ENCODE measurements at places on chromosomes 7 and 10. TPM values are rescaled to one million over a fixed set of nuclear protein-coding genes. Genes with fewer than 3 reads are reported as not detected.

Gene PRLHR
- not detected for total RNA-seq

Gene CPXM2
- 5.2 TPM for total RNA-seq

Gene TMEM184A
- 3.0 TPM for total RNA-seq

Gene EEF1AKMT2
- total RNA-seq, result 9.1 TPM

Gene GDF10
- not detected for total RNA-seq

Gene FAM131B
- total RNA-seq, result 0.25 TPM

Gene PRRT4
- total RNA-seq, result 2.0 TPM

Gene HSPA14
- 5.5 TPM for total RNA-seq

DNA sequence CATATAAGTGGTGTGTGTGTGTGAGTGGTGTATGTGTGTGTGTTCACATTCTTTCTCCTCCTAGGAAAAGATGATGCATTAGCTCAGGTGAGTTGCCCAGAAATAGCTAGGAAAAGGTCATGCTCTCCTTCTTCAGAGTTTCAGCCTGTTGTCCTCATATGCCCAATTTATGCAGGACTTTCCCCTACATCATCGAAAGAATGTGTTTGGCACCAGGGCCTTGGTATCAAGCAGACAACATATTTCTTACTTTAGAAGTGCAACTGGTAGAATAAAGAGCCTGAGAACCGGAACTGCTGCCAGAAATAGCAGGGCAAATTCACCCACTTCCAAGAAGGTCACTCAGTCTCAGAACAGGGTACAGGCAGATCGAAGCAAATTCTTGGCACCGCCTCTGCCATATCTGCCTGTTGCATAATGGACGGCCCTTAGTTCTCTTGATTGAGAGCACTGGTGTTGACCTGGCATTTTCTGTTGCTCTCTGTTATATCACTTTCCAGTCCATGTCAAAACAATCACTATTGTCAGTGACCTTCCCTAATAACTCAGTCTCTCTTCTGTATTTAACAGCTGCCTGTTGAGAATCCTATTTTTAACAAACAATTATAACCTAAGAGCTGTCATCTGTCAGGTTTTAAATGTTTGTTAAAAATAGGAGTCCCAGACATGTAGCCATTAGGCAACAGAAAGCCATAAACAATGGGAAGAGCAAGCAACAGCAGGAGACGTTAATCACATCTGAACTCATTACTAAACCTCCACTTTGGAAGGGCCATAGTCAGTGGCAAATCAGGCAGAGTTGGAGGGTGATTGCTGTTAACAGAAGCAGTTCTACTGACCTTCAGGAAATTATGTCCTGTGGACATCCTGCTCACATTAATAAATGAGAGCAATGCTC is 20.7 kb downstream of the ADRB1 start:
- DNase-seq, result no peak

GRCh38 chr10:10725196-10725595 is 292.5 kb upstream of the CELF2 start:
- DNase-seq, result no peak

DNA sequence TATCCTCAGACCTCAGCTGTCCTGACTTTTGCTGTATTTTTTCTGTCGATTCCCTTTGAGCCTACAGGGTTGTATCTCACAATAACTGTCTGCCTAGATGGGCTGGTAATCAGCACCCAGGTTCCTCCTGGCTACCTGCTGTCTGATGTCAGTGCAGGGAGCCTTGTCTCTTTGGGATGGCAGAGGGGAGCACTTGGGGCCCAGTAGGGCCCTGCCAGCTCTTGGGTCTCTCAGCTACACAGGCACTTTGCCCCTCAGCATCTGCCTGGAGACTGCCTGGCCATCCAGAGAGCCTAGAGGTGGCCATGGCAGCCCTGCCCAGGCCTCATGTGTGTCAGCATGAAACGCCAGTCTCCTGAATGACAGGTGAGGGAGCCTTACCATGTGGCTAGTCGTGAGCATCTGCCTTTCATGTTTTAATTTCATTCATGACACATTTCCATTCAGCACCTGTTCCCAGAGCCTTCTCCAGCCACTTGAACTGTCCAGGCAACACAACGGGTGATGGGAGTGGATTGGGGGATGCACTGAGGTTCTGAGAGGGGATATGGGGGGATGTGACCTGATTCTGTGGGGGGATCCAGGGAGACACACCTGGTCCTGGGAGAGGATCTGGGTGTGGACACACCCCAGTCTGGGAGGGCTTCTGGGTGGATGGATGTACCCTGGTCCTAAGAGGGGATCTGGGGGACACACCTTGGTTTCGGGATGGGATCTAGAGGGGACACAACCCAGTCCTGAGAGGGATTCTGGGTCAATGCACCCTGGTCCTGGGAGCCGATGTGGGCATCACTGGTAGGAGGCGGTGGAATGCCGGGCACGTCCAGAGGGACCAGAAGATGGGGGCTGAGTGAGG is 21.9 kb downstream of the ADCY1 start:
- DNase-seq, result no peak

- DNase-seq, result no peak
Measured at GRCh38 chr10:42969909-42970308, 107.0 kb upstream of the RET start.

DNA sequence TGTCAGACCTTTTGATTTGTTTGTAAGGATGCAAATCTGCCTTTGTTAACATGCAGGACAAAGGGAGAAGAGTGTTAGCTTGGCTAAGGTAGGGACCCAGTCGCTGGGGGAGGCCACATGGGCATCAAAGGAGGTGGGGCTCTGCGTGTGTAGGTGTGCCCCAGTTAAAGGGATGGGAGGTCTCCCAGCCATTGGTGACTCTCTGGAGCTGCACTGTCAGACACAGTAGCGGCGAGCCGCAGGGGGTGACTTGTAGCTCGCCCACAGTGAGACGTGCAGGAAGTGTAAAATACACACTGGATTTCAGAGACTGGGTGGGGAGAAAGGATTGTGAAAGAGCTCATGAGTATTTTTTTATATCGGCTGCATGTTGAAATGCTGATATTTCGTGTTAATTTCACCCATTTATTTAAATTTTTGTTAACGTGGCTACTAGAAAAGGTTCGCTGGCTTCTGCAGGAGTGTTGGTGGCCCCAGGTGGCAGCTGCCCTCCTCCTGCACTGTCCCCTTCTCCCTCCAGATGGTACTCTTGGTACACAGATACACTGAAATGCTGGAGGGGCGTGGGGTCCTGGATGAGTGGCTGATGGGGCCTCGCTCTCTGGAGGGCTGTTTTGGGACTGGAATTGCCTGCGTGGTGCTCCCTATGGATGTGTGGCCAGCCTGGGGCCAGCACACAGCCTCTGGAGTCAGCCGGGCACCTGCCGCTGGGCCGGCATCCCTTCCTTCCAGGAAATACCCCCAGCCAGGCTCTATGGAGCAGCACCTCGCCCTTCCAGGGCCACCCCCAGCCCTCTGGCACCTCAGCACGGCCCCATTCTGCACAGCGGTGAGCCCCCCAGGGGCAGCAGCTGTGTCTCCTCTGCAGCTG is 59.2 kb downstream of the LHPP start:
- no peak for DNase-seq

DNA sequence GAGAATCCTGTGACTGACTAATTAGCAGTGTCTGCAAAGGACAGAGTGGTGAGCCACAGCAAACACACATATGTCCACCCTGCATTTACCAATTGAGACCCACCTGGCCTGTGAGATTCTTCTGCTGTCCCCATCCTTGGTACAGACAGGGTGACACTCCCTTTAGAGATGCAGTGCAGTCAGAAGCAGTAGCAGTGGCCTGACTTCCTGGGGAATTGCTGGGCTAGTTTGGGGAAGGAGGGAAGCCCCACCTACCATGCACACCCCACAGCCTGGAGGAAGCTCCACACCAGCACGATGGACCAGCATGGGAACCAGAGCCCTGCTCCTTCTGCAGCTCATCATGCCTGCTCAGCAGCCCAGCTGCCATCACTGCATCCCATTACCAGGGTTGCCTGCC is 924.9 kb upstream of the ZNF722 start:
- no peak for DNase-seq

GRCh38 chr7:12927635-12928434 is 240.4 kb downstream of the ARL4A start:
- no peak for DNase-seq

- no peak for DNase-seq
Measured at GRCh38 chr10:44390585-44391072, 5.7 kb upstream of the CXCL12 start.

GRCh38 chr7:81333536-81333935 is 414.7 kb upstream of the SEMA3C start:
- no peak for DNase-seq

GRCh38 chr10:73232887-73233286 is 14.2 kb downstream of the DNAJC9 start:
- no peak for DNase-seq

- no peak for DNase-seq
Measured at GRCh38 chr7:70569335-70569819, 562.6 kb upstream of the GALNT17 start.

GRCh38 chr10:13143766-13144165 is 17.6 kb upstream of the MCM10 start:
- DNase-seq, result no peak

DNA sequence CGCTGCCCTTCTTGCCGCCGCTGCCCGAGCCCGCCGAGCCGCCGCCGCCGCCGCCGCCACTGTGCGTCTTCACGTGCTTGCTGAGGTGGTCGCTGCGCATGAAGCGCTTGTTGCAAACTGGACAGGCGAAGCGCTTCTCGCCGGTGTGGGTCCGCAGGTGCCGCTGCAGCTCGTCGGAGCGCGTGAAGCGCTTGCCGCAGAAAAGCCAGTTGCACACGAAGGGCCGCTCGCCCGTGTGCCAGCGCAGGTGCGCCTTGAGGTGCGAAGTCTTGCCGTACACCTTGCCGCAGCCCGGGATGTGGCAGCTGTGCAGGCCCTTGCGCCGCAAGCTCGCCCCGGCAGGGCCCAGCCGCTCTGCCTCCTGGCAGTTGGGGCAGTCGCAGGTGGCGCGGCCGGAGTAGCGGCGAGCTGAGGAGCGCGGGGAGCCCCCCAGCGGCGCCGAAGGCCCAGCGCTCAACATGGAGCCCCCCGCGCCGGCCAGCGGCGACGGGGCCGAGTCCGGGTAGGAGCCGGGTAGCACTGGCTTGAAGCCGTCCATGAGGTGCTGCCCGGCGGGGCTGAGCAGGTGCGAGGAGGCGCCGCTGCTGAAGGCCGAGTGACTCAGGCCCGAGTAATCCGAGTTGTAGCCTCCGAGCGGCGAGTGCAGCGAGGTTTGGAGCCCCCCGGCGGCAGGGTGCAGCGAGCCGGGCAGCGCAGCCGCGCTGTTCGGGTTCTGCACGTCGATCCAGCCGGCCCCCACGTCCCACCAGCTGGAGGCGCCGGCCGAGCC is 2.1 kb downstream of the SP8 start:
- DNase-seq, result no peak

DNA sequence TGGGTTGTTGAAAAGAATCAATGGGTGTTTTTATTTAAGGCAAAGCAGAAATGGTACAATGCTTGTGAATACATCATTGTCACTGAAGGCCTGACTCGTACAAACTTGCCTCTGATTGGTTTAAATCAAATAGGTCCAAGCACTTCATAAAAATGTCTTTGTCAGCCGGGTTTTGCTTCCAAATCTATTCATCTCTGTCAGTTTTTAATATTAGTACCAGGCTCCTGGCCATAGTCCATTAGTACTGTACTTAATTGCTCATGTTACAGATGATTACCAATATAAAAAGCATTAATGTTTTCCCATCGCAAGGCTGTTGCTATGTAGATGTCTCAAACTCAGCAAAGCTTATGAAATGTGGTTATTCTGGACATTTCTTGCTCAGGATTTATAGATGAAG is 171.9 kb downstream of the ARID5B start:
- DNase-seq, result no peak

DNA sequence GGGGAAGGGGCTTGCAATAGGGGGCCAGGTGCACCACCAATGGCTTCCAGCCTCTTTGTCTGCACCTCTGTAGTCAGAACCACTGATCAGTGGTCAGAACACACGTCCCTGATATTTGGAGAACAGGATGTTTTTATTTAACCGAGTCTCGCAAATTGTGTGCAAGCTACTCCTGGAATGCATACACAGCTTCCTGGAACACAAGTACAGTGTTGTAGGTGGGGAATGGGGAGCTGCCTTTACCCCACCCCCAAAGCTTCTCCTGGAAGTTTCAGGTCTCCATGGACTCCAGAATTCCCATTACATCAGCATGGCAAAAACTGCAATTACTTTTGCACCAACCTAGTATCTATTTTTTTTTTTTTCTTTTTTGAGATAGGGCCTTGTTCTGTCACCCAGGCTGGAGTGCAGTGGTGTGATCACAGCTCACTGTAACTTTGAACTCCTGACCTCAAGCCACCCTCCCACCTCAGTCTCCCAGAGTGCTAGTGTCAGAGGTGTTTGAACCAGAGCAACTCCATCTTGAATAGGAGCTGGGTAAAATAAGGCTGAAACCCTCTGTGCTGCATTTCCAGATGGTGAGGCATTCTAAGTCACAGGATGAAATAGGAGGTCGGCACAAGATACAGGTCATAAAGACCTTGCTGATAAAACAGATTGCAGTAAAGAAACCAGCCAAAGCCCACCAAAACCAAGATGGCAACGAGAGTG is 374.0 kb downstream of the CALN1 start:
- DNase-seq, result no peak

DNA sequence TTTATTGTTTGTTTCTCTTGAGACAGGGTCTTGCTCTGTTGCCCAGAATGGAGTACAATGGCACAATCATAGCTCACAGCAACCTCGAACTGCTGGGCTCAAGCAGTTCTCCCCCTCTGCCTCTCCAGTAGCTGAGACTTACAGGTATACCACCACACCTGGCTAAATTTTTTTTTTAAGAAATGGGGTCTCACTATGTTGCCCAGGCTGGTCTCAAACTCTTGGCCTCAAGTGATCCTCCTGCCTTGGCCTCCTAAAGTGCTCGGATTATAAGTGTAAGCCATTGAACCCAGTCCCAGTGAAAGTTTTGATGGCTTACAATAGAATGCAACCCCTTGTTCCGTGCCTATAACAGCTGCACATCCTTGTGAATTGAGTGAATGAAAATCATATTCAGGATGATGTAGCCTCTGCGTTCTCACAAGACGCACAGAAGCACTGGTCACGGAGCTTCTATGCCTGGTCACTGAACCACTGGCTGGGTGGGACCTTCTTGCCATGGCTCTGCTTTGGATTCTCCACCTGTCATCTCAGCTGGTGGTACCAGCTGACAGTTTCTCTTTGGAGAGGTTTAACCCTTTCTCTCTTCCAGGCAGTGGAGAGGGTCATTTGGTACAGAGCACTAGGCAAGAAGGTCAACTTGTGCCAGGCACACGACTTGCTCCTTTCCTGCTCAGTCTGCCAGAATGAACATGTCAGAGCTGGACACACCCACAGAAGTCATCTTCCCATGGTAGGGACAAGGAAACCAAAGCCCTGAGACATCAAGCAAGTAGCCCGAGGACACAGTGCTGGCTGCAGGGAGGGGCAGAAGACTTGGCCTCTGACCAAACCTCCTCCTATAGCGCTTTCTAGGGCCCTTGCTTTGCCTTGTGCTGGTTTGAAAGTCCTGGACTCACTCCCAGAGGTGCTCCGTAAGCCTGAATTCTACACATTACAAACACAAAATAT is 89.6 kb downstream of the ATXN7L1 start:
- DNase-seq, result no peak

Data from psoas muscle (tissue), 8 donors.